Activated CD8-positive, alpha-beta T cell treated with anti-CD3 and anti-CD28 coated beads, Interleukin-2, amount 10 ng/mL, durations not matched to agents 7 days and 5 days (primary cell): ENCODE measurements at places on chromosomes 7 and 10.

- peak; percentile 92 for DNase-seq
Observed at GRCh38 chr10:3948843-3949242, 163.8 kb upstream of the KLF6 start.

DNA sequence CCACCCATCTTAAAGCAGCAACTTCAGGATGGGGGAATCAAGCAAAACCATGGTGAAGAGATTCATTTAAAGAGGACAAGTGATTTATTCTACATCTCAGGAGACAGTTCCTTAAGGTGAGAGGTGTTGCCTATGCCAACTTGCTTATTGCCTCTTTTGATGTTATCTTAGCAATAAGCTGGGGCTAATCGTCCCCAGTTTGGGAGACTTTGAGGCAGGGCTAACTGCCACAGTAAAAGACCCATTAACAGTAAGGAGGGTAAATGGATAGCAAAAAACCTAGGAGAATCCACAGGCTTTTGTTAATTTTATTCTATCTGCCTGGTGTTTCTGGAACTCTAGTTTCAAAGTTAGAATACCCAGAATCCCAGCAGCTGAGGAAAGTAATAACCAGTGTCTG lies 22.1 kb upstream of the HERPUD2 start:
- no peak for DNase-seq

DNA sequence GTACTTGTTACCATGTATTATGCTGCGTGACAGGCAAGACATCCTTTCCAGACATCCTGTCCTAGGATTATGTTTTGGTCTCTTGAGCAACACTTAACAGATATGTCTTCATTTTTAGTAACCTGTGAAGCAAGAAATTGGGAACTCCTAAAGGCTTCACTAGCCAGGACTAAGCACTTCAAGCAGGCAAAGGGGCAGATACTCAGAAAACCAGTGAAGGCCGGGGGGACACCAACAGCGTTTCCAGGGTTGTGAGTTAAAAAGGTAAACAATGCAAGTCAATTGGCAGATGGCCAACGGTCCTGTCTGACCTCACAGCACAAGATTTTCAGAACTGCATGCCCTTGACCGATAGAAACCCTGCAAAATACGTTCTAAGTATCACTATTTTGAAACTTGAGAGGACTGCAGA lies 77.6 kb upstream of the SFMBT2 start:
- no peak for DNase-seq

GRCh38 chr7:15620491-15621185 lies 58.8 kb upstream of the AGMO start:
- DNase-seq, result no peak

DNA sequence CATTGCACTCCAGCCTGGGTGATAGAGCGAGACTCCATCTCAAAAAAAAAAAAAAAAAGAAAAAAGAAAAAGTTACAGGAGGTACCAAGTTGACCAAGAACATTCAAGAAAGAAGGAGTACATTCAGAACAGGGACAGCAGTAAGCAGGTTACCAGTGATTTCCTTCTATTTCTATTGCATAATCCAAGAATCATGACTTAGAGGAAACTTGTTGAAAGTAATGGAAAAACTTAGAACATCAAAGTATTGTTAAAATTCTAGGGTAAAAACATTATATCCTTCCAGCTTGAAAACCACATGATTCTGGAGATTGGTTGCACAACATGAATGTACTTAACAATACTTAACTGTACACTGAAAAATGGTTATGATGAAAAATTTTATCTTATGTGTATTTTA lies 25.2 kb downstream of the RAPGEF5 start:
- no peak for DNase-seq

DNA sequence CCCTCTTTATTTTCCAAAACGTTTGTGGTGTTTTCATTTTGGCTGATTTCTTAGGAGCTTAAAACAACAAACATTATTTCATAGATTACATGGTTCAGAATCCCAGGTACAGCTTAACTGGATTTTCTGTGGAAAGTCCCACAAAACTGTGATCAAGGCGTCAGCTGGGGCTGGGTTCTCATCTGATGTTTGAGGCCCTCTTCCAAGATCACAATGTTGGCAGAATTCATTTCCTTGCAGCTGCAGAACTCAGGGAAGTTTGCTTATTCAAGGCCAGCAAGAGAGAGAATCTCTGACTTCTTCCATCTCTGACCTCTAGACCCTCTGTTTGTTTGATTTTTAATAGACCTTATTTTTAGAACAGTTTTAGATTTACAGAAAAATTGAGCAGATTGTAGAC lies 108.4 kb upstream of the AGK start:
- DNase-seq, result no peak

GRCh38 chr10:62050346-62050892 lies 148.9 kb downstream of the ARID5B start:
- no peak for DNase-seq

GRCh38 chr7:27641581-27642230 lies 21.0 kb downstream of the HIBADH start:
- no peak for DNase-seq

DNA sequence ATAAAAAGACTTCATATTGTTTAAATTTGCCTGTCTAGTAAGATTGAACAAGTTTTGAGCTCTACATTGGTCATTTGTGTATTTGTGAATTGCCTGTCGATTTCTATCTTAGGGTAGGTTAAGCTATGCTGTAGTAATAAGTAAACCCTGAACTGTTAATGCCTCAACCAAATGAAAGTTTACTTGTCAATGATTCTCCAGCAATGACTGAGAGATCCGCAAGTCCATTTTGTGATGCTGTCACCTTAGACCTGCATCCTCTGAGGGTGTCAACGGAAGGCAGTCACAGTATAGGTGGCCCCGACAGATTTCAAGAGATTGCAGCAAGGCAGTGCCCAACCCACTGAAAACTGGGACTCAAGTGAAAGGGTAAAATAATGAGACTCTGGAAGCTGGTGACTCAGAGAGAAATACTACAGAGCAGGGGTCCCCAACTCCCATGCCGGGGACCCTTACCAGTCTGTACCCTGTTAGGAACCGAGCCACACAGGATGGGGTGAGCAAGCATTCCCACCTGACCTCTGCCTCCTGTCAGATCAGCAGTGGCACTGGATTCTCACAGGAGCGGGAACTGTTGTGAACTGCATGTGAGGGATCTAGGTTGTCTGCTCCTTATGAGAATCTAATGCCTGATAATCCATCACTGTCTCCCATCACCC lies 10.8 kb upstream of the PHYH start:
- no peak for DNase-seq

DNA sequence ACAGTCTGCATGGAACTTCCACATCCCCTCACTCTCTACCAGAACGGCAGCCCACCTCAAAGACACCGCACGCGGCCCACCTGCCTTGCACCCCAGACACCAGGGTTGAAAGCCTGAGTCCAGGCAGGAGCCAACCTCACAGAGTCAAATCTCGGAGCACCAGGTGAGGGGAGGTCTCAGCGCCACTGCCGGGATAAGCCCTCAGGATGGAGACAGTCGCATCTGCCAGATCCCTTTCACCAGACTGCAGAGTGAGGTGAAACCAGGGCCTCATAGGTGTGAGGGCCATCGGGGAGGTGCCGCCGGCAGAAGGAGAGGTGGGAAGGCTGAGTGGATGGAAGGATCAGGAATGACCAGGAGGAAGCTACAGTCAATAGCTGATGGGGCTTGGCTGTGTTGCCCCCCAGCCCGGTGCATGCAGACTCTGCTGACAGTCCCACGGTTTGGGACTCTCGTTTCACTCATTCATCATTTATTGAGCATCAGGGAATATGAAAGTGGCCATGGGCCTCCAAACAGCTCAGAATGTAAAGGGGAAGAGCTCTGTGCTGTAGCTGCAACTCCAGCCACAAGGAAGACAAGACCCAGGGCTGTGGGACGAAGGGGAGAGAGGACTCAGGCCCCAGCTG lies 315.0 kb downstream of the PTPRN2 start:
- no peak for DNase-seq

DNA sequence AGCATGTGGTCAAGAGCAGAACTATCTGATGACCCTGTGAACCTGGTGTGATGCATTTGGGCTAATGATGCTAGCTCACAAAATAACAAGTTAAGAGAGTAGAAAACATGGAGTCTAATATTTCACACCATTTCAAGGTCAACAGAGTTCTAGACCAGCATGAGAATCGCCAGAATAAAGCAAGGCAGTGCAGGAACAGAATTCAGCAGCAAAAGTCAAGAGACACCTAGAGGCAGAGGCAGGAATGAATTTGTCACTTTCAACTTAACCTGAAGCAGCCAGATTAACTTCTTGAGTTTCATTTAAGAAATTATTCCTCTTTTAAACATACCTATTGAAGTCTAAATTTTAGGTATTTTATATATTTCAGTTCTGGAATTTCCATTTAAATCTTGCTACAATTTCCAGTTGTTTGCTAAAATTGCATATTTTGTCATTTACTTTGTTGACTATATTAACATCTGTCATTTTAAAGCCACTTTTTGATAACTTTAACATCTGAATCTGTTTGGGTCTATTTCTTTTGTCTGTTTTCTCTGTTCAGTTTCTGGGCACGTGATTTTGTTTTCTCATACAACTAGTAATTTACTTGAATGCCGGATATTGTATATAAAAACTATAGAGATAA lies 44.2 kb upstream of the PRSS58 start:
- no peak for DNase-seq

DNA sequence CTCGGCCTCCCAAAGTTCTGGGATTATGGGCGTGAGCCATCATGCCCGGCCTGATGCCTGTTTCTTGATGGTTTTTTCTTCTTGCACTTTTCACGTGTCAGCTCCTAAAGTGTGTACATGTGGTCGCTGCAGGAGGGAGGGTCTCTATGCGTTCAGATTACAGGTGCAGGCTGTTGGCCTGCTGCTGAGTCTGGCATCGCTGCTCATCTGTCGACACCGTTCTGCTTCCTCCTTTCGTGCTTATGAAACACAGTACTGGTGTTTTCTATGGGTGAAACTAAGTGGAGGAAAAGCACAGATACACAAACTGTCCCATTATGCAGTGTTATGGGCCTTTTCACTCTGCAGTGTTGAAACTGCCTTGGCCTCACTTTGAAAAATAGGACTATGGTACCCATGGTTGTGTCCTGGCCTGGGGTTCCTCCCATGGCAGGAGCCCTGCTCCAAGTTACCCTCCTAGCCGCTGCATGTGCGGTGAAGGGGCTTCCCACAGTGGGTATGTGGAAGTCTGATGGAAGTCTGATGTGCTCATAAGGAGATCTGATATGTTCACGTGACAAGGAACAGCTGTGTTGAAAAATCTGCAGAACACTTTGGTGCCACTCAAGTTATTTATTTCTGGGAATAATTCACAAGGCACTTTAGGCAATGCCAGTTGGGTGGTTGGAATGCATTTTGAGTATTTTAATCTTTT lies 23.5 kb downstream of the OGDH start:
- no peak for DNase-seq

- no peak for DNase-seq
Observed at GRCh38 chr7:140314573-140315480, 83.5 kb downstream of the SLC37A3 start.

- DNase-seq, result no peak
Observed at GRCh38 chr10:128992770-128993169, 474.3 kb upstream of the MGMT start.

DNA sequence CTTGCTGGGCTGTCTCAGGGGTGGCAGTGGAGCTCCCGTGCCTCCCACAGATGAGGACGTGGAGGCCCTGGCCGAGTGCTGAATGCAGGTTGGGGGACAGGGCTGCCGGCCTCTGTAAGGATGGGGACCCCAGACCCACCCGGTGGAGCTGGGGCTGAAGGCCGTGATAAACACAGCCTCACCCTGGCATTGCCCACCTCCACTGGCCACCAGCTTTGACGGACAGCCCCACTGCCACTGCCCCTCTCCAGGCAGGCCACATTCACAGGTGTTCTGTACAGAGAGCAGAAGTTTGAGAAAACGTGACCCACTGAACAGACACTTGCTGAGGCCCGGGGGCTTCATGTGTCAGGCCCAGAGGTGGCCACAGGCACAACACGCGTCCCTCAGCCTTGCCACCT lies 126.2 kb downstream of the LHPP start:
- no peak for DNase-seq
